ENCODE measurements at places on chromosomes 4 and X. TPM values are rescaled to one million over a fixed set of nuclear protein-coding genes. Genes with fewer than 3 reads are reported as not detected.
A peak's percentile ranks its signal among the peaks of the same experiment; 100 is the strongest.

DNA sequence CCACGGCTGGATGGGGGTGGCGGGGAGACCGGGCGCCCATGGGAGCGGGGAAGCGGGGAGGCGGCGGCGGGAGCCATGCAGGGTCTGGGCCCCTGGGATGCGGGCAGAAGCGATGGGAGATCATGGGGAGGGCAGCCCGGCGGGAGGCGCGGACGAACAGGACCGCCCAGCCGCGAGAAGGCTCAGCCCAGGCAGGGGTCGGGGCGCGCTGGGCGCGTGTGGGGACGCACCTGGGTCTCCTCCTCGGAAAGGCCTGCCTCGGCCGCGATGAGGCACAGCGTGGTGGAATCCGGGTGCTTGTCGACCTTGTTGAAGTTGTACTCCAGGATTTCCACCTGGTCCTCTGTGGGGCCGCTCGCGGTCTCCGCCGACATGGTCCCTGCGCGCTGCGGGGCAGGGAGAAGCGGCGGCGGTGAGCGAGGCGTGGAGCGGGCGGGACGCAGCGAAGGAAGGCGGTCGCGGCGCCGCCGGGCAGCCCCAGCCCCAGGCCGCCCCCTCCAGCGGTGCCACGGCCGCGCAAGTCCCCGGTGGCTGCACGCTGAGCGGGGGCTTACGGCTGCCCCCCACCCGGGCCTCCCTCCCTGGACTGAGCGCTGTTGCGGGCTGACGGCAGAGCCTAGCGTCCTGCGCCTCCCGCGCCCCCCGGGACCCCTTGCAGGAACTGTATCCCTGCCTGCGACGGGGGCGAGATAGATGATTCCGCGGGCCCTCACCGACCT, 25.3 kb downstream of the HOPX start:
- no peak for DNase-seq

DNA sequence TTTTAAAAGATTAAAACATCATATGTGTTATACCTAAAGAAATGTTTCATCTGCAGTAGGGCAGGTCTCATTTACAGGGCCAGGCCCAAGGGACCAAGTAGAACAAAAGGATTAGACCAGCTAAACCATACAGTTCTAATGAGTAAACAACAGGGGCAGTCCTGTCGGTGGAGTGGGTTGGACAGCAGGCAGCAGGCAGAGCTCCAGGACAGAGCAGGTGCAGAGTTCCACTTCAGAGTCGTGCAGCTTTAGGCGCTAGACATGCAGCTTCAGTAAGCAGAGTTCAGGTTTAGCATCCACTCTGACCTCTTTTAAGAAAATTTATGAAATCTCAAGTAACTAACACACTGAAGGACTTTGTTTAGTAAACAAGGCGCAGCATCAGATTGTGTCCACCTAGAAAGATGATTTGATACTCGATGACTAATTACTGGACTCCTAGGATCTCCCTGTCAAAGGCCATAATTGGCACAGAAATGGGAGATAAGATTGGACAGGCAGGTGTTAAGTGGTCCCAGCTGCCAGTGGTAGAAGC, 487.7 kb upstream of the INTU start:
- no peak for DNase-seq

The MID2 gene
- 6.2 TPM for total RNA-seq

DNA sequence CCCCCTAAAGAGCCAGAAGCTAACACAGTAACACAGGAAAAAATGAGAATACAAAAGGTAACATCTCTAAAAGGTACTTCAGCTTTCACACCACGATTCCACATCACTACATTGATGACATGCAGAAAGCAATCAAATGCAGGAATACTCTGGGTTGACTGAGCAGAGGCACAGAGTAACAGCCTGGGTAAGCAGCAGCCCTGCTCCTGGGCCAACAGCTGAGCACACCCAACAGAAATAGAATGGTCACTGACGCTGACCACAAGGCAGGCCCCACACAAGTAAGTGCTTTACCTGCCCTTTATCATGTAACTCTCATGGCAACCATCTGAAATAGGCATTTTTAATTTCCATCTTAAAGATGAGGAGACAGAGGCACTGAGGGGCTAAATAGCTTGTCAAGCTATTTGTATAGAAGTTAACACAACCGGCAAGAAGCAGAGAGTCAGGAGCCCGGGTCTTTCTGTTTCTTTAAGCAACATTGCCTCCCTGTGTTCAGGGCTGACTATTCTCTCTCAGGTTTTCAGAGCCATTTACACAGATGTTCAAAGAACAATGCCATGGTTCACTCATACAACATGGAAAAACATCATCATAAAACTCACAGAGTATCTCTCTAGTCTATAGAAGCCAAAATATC, 168.9 kb downstream of the ZNF674 start:
- DNase-seq = no peak

- no peak for DNase-seq
These were observed 315.5 kb upstream of the GK2 start for GRCh38 chr4:79723507-79723906.

DNA sequence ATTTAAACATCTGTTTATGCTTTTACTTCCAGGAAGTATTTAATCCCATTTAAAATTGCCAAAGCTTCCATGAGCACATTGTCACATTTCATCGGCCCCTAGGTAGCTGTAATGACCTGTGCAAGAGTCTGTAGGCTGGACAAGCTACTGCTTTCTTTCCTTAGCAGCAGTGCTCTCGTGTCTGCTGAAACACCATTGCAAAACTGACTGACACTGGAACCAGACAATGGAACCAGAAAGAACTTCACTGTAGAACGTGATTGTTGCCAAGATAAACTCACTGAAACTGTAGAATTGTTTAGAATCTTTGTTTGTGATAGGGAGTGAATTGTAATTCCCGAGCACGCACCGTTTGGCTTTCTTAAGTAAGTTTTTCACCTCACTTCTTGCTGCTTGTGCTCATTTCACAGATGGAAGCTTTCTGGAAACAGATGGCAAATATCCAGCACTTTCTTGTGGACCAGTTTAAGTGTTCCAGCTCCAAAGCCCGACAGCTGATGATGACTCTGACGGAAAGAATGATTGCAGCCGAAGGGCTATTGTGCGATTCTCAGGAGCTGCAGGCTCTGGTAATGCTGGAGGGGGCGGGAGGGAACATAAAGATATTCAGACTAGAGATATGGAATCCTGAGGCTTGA, 36.9 kb downstream of the EVC start:
- DNase-seq = no peak

DNA sequence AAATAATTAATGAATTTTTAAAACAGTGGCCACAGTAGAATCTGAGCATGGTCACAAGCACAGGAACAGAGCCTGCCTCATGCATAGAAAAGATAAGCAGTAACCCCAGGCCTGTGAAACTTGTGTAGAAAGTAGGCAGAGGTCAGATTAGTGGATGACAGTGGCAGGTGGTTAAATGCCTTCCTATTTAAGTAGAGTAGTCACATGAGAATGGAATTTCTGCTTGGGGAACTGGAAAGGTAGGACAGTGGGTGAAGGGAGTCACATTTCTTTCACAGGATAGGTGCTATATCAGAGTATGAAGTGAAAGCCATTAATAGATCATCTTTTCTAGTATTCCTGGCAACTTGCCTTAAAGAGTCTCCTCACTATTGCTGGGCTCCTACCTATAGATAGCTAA, 34.9 kb upstream of the ASB12 start:
- no peak for DNase-seq

The COX7B2 gene
- not detected for total RNA-seq

GRCh38 chr4:2786794-2787229, 6.1 kb upstream of the SH3BP2 start:
- DNase-seq = peak; percentile 55

The ATP1B4 gene
- not detected for total RNA-seq

The INPP4B gene
- 10.7 TPM for total RNA-seq

The ITGB1BP2 gene
- 104 TPM for total RNA-seq

The ARHGEF6 gene
- total RNA-seq = 36.8 TPM

- no peak for DNase-seq
These were observed 1.4 kb downstream of the CXXC4 start for GRCh38 chr4:104493081-104493831.

The TMEM271 gene
- total RNA-seq = not detected

The ZC4H2 gene
- total RNA-seq = 4.8 TPM

DNA sequence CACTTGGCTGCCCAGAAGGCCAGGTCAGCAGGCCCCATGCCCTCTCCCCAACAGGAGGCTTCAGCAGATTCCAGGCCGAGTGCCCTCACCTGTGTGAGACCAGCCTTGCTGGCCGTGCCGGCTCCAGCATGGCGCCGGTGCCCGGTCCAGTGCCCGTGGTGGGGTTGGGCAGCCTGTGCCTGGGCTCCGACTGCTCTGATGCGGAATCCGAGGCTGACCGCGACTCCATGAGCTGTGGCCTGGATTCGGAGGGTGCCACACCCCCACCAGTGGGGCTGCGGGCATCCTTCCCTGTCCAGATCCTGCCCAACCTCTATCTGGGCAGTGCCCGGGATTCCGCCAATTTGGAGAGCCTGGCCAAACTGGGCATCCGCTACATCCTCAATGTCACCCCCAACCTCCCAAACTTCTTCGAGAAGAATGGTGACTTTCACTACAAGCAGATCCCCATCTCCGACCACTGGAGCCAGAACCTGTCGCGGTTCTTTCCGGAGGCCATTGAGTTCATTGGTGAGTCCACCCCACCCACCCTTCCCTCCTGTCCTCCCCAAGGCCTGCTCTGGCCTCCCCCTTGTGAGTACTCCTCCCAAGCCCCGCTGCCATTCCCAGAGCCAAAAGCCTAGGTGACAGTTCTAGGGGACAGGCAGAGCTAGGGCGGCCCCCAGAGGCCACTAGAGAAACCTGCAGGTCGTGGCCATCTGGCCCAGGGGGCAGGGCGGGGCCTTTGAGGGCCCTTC, 2.3 kb downstream of the DUSP9 start:
- DNase-seq = no peak

GRCh38 chr4:127134490-127134889, 498.3 kb upstream of the INTU start:
- no peak for DNase-seq

The SHROOM4 gene
- total RNA-seq = 9.4 TPM

DNA sequence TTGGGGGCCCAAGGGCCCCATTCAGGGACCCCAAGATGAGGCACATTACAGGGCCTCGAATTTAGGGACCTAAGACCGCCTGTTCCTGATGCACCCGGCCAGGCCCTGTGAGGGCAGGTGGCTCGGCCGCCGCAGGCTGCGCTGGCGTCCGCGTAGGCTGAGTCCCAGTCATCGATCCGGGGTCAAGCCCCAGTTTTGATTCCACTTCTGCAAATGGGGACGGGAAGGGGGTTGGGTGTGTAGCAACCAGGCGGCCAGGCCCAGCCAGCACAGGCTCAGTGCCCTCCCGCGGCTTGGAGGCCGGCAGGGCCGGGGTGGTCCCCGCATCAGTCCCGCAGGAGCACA, 327 bp downstream of the PNPLA4 start:
- DNase-seq = no peak

DNA sequence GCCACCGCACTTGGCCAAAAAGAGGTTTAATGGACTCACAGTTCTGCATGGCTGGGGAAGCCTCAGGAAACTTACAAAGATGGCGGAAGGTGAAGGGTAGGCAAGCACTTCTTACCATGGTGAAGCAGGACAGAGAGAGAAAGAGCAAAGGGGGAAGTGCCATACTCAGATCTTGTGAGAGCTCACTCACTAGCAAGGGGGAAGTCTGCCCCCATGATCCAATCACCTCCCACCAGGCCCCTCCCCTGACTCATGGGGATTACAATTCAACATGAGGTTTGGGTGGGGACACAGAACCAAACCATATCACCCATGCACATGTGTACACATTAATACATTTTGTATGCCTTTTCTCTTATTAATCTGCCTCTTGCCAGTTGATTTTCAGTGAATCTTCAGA, 77.2 kb upstream of the HSD17B10 start:
- DNase-seq = no peak

The ADGRG4 gene
- not detected for total RNA-seq

DNA sequence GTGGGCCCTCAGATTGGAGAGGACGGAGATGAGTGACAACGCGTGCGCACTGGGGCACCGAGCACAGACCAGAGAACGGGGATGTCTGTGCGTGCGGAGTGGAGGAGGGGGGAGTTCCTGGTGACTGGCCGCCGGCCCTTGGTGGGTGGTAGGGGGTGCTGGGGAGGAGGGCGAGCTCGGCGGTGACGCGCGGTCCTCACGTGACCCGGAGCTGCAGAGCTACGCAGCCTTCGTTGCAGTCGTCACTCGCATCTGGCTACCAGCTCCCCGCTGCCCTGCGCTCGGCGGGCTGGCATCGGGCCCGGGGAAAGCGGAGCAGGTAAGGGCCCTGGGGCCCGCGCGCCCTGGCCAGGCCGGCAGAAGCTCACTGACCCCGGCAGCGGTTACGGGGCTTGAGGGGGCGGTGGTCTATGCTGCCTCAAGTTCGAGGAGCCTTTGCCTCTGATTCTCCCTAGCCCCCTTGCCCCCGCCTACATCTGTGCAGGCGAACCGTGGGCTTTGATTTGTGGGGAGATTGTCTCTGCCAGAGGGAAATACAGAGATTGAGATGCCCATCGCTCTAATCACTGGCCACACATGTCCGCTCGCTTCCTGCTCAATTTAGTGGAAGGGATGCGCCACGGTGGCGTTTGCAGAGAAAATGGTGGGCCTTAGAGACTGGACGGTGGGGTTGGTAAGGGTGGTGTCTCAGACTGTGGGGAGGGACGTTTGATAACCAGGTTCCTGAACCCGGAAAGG, at the start of gene ARMCX4:
Gene ARMCX4, plus strand, starts transcription at position 245 of the 738 bp plus-strand sequence. CDS start 3,134 bp downstream, outside the sequence.
- DNase-seq = peak; percentile 60

DNA sequence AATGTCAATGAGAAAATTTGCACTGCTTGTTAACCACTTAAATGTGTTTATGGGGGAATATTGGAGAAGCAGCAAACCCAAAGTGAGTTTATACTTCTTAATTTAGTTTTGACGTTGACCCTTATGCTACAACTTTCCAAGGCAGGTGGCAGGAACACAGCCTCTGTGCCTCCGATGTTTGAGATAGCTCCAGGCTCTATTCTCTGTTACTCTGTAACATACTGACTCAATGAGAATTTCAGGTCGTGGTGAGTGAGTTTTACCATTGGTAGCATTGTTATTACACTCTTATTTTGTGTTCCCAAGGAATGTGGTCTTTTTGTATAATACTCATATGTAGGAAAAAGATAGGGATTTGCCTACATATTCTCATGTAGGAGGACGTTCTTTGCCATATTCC, 210.7 kb downstream of the BMPR1B start:
- no peak for DNase-seq

The F11 gene
- 0.40 TPM for total RNA-seq

- DNase-seq = peak; percentile 77
These were observed 21.7 kb upstream of the SEC24B start for GRCh38 chr4:109411964-109412363.

The RTL5 gene
- 2.4 TPM for total RNA-seq

GRCh38 chr4:15003891-15004738, 1.8 kb downstream of the CPEB2 start:
- DNase-seq = peak; percentile 75

The GCNA gene
- 2.2 TPM for total RNA-seq

DNA sequence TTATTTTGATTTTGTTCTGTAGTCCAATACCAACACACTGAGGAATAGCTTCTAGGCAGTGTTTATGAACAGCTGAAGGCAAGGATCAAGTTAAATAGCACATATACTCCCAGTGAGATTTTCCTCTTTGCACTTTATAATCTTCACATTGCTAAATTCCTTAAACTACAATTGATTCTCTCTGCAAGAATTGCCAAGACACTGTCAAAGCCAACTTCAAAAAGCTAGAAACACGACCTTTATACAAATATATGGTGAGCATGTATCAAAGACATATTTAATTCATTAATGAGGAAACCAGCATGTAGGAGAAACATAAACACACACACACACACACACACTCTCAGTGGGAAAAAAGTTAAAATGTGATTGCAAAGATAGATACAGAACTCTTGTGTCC, 86.4 kb upstream of the FAM9C start:
- DNase-seq = no peak

All from Right ventricle myocardium superior (tissue), 1 donor.